ENCODE measurements at places on chromosomes 5 and 9.
A peak's percentile ranks its signal among the peaks of the same experiment; 100 is the strongest.

- DNase-seq = no peak
Measured at GRCh38 chr5:158709279-158709678, 390.4 kb downstream of the EBF1 start.

- DNase-seq = no peak
Measured at GRCh38 chr9:9631284-9631683, 981.5 kb downstream of the PTPRD start.

DNA sequence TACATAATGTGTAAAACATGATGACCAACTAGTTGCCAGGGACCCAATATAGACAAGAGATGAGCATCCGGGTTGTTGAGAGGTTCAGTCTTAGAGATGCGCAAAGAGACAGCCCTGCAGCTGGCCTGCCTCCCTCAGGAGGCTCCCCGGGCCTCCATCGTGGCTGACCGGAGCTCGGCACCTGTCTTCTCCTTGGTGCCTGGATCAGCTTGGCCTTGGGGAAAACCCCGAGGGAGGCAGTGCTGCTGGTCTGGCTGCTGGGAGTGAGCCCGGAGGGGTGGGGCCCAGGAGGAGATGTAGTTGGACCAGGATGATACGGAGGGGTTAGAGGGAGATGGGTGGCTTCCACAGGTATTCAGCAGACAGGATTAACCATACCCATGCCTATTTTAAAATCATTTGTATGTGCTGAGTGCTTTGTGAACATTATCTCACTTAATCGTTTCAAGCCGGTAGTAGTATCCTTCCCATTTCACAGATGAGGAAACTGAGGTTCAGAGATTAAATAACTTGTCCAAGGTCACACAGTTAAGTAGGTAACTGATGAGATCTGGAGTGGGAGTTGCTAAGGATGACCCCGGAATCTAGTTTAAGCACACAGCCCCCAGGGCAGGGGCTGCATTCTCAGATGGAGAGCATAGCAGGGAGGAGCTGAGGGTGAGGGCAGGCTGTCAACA, 173.8 kb downstream of the COL23A1 start:
- DNase-seq = no peak

DNA sequence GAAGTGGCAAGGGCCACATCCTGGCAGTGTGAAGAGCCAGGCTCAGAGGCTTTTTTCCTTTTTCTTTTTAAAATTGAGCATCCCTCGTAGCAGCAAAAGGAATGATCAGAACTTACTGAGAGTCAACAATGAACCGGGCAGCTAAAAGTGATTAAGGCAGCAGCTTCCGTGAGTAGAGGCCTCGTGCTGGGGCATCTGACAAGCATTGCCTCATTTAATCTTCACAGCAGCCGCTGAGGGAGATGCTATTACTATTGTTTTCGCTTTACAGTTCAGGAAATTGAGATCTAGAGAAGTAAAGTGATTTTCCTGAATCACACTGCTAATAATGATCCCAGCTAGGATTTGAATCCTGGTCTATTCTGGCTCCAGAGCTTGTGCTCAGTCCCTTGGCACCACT, 30.7 kb upstream of the PTGS1 start:
- no peak for DNase-seq

DNA sequence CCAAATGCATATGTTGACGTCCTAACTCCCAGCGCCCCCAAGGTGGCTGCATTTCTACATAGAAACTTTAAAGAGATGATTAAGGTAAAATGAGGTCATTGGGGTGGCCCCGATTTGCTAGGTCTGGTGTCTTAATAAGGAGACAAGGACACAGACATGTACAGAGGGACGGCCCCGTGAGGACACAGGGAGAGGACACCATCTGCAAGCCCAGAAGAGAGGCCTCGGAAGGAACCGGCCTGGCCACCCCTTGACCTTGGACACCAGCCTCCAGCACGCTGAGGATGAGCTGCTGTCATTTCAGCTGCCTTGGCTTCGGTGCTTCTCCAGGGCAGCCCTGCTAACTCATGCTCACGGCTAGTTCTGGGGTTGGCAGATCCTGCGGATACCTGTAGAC, 73.2 kb downstream of the MRPL36 start:
- no peak for DNase-seq

GRCh38 chr9:136373300-136374182, at the start of gene CARD9:
Gene CARD9, minus strand, starts transcription at chr9:136373669. Its CDS starts 1,591 bp downstream, at chr9:136372078.
- DNase-seq = peak; percentile 71

DNA sequence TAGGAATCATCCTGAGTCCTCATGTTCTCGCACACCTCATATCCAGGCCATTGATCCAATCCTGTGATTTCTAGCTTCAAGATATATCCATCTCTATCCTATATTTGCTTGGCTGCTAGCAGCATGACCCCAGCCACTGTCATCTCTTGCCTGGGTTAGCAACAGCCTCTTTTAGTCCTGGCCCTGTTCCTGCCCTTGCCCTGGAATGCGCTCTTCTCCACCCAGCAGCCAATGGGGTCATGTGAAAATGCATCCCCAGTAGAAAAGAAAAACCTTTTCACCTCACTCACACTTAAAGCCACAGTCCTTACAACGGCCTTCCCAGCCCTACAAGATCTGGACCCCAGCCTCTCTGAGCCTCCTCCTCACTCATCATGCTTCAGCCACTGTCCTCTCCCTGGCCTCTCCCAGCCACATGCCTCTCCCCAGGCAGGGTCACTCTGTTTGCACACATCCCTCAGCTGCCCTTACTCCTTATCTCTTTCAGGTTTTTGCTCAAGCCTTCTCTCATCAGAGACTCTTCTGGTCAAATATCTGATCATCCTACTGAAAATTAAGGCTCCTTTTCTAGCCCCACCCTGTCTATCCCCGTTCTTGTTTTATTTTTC, 34.3 kb upstream of the NR3C1 start:
- DNase-seq = no peak

GRCh38 chr9:132768932-132769905, 99.0 kb downstream of the GTF3C4 start:
- peak; percentile 27 for DNase-seq

GRCh38 chr5:36659411-36659810, 53.0 kb downstream of the SLC1A3 start:
- no peak for DNase-seq

DNA sequence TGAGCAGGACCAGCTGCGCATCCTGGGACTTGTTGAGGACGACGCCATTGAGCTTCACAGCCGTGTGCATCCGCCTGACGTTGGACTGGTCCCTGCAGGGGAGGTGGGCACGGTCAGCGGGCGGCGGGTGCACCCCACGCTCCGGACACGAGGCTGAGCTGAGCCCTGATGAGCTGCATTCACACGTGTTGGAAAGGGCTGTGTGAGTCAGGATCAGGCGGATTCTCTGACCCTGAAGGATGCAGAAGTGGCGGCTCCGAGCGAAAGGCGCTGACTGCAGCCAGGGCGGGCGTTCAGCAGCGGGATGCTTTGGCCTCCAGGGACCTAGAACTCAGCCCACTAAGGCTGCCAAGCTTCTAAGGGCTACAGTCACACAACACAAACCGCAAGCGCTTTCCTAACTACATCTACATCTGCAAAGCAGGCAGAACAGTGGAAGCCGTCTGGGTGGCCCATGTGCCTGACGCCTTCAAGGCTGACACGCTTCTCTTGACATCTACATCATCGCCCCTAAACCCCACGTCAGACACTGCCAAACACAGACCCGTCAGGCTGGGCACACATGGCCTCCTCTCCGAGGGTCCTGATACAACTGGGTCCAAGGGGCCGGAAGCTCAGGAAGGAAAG, 44.9 kb downstream of the NKD2 start:
- DNase-seq = no peak

All from Ammon's horn (tissue), 1 donor.